ENCODE measurements at places on chromosomes 11 and 22.

GRCh38 chr22:49224243-49224642 is 603.4 kb downstream of the BRD1 start:
- H3K27ac ChIP-seq = no peak overlapping the region
- peaks cover 33% of the 10 kb centered on the region for H3K27me3 ChIP-seq
- no peaks in the 10 kb centered on the region for H3K4me1 ChIP-seq
- no peak for DNase-seq

DNA sequence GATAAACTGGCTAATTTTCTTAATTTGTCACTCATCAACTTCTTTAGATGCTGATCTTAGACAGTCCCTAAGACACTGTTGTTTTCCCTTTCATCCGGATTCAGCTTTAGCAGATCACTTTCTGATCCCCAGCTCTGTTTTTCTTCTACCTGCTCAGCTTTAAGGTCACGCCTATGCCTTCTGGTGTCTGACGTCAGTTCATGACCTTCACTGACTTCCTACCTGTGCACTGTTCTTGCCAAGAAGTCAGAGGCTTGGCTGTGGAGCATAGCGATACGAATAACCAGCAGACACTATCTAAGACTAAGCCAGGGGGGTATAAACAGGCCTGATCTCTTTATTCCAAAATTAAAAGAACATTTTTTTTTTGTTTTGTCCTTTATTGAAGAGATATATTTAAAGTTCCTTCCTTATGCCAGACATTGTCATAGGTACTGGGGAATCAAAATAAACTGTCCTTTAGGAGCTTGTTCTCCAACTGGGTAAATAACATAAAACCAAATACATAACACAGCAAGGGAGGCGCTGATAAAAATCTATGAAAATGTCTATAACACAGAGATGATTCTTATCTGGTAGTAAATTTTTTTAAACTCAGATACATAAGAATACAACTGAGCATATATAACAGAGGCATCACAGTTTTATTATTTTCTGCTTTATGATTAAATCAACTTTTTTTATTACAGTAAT is 352.2 kb upstream of the CTSC start:
- H3K27ac ChIP-seq = no peak overlapping the region
- no peak overlapping the region for H3K4me3 ChIP-seq
- no peaks in the 10 kb centered on the region for H3K4me1 ChIP-seq

DNA sequence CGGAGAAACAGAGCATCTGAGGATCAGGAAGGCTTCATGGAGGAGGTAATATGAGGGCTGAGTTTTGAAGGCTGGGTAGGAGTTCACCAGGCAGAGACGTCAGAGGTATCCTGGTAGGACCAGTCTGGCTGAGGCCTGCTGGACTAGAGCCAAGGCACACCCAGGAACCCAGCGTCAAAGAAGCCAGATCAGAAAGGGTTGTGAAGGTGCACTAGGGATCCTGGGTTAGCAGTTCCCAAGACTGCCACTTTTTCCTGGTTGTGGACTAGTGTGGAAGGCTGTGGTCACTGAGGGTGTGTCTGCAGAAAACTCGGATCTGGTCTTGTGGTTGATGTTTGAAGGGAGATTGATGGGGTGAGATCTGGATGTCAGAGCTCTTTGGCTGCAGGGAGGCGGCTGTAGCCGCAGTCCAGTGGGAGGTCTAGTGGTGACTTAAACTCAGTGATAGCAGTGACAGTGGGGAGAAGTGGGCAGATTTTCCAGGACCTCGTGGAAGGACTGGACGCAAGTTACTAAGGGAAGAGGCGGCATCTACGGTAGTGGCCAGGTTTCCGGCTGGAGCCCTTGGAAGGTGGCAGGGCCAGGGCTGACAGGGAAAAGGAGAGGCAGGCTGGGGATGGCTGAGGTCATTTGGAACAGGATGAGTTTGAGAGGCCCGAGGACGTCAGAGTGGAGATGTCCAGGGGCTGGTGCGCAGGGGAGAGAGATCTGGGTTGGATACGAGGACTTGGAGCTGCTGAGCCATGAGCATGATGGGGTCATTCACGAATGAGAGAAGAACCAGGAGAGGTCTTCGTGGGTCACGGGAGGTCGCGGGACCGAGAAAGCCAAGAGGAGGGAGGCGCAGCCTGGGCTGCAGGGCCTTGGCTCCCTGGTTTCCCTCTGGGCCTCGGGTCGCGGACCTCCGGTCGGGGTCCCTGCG is 10.9 kb downstream of the RELA start:
- H3K27me3 ChIP-seq = no peaks in the 10 kb centered on the region
- DNase-seq = no peak
- peak overlapping the region; percentile 74 for H3K4me3 ChIP-seq
- peaks cover 42% of the 10 kb centered on the region for H3K4me1 ChIP-seq
- peaks cover 93% of the 10 kb centered on the region for H3K36me3 ChIP-seq

GRCh38 chr11:67351275-67352005 is 1.9 kb downstream of the POLD4 start:
- peaks cover 30% of the 10 kb centered on the region for H3K4me1 ChIP-seq
- peak; percentile 47 for DNase-seq
- H3K27ac ChIP-seq = peak overlapping the region; percentile 86
- peak overlapping the region; percentile 96 for H3K4me3 ChIP-seq
- H3K36me3 ChIP-seq = peaks cover 18% of the 10 kb centered on the region
- H3K27me3 ChIP-seq = no peaks in the 10 kb centered on the region

- H3K27me3 ChIP-seq = peaks cover 25% of the 10 kb centered on the region
- no peak for DNase-seq
- H3K4me1 ChIP-seq = no peaks in the 10 kb centered on the region
- H3K27ac ChIP-seq = no peak overlapping the region
- H3K4me3 ChIP-seq = no peak overlapping the region
These were observed 24.7 kb downstream of the PC start for GRCh38 chr11:66933531-66933930.

DNA sequence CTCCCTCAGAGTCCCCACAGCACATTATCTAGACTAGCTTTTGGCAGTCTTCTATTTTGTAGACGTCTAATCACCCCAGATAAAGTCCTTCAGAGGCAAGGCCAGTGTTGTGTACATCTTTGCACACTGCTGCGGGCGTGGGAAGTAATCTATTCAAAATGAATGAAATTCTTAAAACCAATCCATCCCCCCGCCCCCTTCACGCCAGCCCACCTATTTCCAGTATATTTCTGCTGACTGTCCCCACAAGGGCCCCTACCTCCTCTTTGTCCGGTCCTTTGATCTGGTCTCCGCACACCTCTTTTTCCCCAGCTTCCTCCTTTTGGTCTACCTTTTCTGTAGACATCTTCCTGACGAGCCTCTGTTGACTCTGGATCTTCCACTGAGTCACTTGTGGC is 375 bp downstream of the BSCL2 start:
- DNase-seq = no peak
- H3K4me1 ChIP-seq = peaks cover 29% of the 10 kb centered on the region
- no peaks in the 10 kb centered on the region for H3K27me3 ChIP-seq
- peak overlapping the region; percentile 88 for H3K4me3 ChIP-seq
- peaks cover 51% of the 10 kb centered on the region for H3K36me3 ChIP-seq

DNA sequence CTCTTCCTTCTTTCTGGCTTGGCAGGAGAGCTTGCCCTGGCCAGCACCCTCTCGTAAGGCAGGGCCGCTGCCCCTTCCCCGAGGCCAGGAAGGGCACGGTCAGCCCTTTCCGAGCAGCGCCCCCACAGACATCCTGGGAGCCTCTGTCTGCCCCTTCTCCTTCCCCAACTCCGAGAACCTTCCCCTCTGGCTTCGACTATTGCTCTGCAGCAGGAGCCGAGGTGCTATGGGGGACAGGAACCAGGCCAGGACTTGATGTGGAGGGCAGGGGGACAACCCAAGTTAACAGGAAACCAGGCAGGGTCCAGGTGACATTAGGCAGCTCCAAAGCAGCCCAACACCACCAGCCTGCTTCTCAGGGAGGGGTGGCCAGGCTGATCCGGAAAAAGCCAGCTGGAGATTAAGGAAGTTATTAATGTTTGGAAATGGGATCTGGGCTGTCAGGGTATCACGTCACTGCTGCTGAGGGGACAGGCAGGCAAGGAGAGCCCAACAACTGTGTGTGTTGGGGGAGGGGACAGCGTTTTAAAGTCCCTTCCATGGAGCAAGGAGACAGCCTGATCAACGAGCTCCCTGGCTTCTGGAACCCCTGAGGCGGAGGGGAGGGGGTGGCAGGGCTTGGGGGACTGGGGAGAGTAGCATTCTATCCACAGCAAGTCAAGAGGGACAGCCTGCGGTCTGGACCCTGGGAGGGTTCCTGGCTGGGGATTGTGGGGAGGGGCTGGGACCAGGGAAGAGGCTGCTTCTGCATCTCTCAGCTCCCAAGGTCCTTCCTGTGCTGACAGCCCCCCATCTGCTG is 27.3 kb downstream of the SYT7 start:
- no peak overlapping the region for H3K27ac ChIP-seq
- H3K4me1 ChIP-seq = peaks cover 13% of the 10 kb centered on the region
- no peak for DNase-seq

GRCh38 chr22:25048071-25048470 is 95.6 kb downstream of the KIAA1671 start:
- no peak overlapping the region for H3K27ac ChIP-seq
- DNase-seq = no peak
- no peaks in the 10 kb centered on the region for H3K4me1 ChIP-seq

DNA sequence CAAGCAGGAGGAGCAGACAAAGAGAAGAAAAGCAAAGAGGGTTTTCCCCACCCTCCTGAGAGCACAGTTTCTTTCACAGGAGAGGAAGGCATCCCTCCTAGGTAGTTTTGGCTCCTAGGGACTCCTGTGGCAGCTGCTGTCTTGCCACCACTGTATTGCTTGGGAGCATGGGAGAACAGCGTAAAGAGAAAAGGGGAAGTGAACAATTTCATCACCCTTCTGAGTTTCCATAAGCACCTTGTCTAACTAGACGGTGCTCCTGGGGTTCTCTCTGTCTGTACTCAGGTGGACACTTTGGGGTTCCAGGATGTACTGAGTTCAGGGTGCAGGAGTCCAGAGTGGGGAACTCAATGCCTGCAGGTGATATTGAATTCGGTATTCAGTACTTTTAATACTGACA is 1430.5 kb downstream of the TBC1D22A start:
- no peak for DNase-seq
- no peaks in the 10 kb centered on the region for H3K36me3 ChIP-seq
- H3K4me1 ChIP-seq = peaks cover 10% of the 10 kb centered on the region
- no peak overlapping the region for H3K4me3 ChIP-seq

- H3K4me1 ChIP-seq = no peaks in the 10 kb centered on the region
- no peaks in the 10 kb centered on the region for H3K36me3 ChIP-seq
- no peaks in the 10 kb centered on the region for H3K27me3 ChIP-seq
These were observed 47.8 kb downstream of the NTM start for GRCh38 chr11:131418189-131418588.

DNA sequence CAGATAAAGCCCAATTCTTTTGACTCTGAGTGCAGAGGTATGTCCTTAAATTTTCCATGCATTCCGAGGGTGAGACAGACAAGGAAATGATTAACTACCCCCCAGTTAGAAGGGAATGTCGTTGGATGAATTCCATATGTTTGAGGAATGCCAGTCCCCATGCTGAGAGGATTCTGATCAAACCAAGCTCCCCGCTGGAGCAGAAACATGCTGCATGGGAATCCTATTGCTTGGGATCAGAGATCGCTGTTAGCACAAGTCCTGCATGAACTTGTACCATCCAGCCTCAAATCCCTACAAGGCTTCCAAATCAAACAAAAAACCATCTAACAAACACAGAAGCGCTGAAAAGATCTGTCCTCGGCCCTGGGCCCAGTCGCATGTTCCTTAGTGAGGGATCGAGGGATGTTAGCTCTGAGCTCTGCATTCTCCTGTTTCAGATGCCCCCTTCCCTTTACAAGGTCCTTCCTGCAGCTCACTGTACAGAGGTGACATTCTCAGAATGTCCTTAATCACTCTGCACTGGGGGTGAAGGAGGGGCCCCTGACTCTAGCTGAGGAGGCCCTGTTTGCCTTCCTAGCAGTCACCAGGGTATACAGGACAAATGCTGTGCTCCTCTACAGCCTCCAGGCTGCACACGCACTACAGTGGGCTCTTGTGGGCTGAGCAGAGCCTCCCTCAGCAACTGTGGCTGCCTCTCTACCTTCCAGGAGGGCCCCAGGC is 353.4 kb downstream of the TENM4 start:
- H3K4me3 ChIP-seq = no peak overlapping the region
- no peaks in the 10 kb centered on the region for H3K36me3 ChIP-seq
- H3K27me3 ChIP-seq = no peaks in the 10 kb centered on the region
- no peak for DNase-seq
- no peaks in the 10 kb centered on the region for H3K4me1 ChIP-seq

DNA sequence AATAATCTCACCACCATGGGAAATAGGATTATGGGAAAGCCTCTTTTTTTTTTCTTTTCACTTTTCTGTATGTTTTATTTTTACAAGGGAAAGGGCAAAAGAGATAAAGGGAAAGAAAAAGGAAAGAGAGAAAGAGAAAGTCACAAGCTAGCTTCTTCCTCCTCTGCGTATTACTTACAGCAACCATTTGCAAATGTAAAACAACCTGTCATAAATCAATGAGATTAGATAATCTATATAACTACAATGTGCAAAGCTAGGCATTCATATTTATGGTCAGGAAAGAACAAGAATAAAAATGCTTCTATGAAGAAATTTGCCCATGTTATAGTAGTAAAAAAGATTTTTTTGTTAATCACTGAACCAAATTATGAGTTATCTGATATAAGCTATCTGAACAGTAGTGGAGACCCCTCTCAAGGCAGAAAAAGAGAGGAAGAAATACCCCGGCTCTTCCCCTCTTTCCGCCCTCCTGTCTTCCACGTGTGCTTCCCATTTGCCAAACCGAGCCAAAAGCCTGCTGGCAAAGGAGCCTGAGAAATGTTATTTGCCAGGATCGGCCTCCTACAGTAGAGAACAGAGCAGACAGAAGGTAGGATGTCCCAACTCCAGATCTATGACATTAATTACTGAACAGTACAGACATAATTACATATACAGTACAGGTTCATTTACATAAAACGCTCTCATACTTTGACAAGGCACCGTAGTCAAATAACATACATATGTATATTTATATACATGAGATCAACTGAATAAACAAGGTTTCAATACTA is 50.2 kb downstream of the ARHGAP32 start:
- no peaks in the 10 kb centered on the region for H3K36me3 ChIP-seq
- no peaks in the 10 kb centered on the region for H3K27me3 ChIP-seq

DNA sequence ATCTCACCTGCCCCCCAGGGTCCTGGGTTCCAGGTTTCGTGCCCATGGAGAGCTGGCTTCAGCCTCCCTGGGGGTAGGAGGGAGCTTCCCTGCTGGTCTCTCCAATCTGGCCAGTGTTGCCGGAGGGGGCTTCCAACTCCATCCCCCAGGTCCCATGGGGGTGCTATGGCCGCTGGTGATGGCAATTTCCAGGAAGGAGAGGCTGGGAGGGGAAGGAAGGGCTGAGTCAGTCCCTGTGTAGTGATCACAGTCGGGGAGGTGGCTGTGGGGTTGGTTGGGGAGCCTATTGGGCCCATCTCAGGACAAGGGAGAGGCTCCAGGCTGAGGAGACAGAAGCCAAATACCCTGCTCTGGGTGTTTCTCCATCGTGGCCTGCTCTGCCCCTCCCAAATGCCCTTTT is 5.7 kb upstream of the CDC42EP2 start:
- H3K4me3 ChIP-seq = no peak overlapping the region
- H3K27me3 ChIP-seq = peaks cover 8% of the 10 kb centered on the region
- peaks cover 6% of the 10 kb centered on the region for H3K36me3 ChIP-seq
- no peak for DNase-seq
- H3K4me1 ChIP-seq = peaks cover 4% of the 10 kb centered on the region
